Stimulated activated CD4-positive, alpha-beta T cell treated with anti-CD3 and anti-CD28 coated beads, Interleukin-4, amount 100 ng/mL, for 1 hour (primary cell): ENCODE measurements at places on chromosomes 2 and 18.

DNA sequence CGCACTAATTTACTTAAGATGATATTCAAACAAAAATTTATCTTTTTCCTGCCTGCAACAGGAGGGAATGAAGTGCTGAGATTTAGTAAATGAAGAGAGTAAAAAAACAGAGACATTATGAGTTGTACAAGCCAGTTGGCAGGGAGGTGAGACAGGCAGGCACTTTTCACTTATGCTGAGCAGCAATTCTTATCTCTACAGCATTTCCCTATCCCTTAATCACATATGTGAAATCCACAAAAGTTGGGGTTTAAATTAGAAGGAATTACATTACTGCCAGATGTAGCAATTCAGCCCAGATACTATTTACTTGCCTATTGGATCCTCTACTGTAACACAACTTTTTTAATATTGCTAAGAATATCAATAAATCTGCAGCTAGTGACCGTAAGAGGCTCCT lies 314.2 kb upstream of the LRP1B start:
- no peak for DNase-seq

GRCh38 chr2:5020116-5020875 lies 671.9 kb upstream of the SOX11 start:
- no peak for DNase-seq

DNA sequence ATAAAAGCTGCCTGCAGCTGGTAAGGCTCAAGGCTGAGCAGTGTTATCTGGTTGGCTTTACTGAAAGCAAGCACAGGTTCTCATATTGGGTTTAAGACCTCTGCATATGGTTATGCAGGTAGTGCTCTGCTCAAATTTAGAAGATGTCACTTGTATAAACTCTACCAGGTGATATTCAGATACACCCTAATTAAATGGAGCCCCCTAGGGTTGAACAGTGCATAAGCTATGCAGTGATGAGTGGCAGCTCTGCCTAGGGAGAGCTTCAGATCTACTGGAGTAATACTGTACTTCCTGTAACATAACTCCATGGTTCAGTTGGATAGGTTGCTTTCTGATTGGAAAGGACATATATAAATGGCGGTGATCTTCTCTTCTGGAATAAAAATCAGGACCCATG lies 222.7 kb downstream of the CYRIA start:
- no peak for DNase-seq

DNA sequence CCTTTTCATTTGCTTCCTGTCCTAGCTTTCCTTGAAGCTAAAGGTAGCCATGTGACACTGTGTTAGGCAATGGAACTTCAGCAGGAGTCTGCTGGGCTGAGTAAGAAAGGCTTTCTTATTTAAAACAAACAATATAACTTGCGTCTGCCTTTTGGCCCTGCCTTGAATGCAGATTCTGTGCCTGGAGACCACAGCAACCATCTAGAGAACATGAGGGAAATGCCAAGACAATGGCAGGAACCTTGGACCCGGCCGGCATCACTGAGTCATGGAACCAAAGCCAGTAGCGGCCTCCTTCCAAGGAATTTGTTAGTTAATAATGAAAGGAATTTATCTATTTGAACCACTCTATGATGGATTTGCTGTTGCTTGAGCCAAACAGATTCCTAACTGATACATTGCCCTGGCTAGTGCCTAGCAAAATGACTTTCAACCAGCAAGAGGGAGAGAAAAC lies 207.5 kb upstream of the EPHA4 start:
- no peak for DNase-seq

- DNase-seq = no peak
Observed at GRCh38 chr2:239129147-239129920, 271.5 kb downstream of the HDAC4 start.

DNA sequence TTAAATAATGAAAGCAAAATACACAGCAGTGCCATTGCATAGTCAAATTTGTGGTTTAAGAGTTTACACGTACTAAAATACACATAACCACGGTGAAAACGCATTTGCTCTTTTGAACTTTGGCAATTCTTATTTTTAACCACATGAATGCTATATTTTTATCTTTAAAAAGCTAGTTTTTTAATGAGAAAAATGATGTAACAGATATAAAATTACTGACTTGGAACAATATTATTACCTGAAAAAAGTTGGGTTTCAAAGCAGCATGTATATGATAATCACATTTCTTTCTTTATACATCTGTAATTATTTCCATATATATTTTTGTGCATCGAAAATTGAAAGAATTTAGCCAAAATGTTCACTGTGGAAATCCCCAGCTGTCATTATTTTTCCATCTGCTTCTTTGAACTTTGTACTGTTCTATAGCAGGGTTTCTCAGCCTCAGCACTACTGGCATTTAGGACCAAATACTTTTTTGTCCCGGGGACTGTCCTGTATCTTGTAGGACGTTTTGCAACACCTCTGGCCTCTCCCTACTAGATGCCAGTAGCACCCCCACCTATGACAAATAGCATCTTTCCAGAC lies 75.9 kb upstream of the CAB39 start:
- DNase-seq = no peak

GRCh38 chr2:18950361-18950851 lies 361.0 kb upstream of the NT5C1B start:
- no peak for DNase-seq

DNA sequence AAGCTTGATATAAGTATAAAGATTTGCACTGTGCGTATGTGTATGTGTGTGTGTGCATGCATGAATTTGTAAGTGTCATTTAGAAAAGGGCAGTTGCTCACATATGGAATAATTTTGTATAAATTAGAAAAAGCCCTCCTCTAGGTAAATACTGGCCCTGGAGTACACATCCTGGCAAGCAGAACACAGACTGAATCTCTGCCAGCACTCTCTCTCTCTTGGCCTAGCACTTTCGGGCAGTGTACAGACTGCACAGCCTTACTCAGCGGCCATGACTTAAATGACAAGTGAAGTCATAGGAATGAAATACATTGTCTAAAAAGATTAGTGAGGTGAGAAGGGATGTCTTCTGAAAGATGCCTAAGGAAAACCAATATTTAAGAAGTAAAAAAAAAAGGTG lies 214.1 kb downstream of the RDH14 start:
- no peak for DNase-seq

DNA sequence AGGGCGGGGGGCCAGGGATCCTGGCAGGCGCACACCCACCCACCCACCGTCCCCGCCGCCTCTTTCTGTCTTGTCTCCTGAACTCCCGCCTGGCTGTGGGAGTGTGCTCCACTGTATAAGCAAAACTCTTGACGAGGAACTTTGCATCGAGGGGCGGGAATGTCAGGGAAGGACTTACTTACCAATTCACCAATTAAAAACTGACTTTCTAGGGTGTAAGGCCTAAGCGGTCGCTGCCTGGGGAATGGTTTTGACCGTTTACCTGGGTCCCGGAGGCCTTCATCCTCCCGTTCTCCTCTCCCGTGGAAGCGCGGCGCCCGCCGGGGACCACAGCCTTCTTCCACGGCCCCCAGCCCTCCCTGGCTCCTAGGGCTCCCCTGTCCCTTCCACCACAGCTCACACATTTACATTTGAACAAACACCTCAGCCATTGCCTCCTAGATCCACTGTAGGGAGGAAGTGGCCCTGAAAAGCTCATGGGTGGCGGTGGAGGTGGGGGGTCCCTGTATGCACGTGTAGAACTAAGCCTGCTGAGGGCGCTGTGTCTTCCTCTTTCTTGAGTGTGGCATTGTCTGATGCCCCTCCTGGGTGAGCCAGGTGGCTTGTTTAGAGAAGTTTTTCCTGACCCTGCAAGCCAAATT lies 8.9 kb downstream of the ASIC4 start:
- no peak for DNase-seq

- no peak for DNase-seq
Observed at GRCh38 chr18:58455314-58456188, 173.3 kb downstream of the ALPK2 start.

- peak; percentile 68 for DNase-seq
Observed at GRCh38 chr2:68185541-68186164, 28.0 kb downstream of the PNO1 start.

- no peak for DNase-seq
Observed at GRCh38 chr2:144780983-144781382, 261.1 kb upstream of the ZEB2 start.

GRCh38 chr2:54866868-54867267 lies 143.4 kb downstream of the EML6 start:
- no peak for DNase-seq
